Cerebellum (tissue), 4 donors: ENCODE measurements at places on chromosomes 2 and 18. TPM values are rescaled to one million over a fixed set of nuclear protein-coding genes. Genes with fewer than 3 reads are reported as not detected.

DNA sequence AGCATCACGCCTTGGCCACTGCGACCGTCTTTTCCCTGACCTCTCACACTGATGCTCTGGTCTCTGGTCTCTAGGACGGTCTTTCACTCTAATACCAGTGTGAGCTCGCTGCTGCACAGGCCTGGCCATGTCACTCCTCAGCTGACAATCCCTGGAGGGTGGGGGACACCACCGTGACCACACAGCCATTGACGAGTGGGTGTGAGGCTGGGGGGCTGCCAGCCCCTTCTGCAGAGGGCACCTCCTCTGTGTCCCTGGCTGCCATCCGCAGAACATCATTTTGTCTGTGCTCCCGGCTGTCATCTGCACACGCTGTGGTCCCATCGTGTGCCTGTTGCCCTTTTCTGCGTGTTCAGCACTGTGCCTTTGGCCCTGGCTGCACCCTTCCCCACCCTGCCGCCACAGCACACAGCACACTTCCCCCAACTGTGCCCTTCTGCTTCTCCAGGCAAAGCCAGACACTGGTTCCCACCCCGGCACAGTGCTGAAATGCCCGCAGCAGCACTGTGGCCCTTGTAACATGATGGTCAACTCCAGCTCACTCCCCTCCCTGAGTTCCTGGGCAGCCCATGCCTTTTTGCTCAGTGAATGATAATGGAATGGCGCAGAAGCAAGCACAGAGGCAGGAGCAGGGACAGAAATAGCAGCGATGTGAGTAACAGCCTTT lies 30.4 kb upstream of the INHBB start:
- no peak for DNase-seq

DNA sequence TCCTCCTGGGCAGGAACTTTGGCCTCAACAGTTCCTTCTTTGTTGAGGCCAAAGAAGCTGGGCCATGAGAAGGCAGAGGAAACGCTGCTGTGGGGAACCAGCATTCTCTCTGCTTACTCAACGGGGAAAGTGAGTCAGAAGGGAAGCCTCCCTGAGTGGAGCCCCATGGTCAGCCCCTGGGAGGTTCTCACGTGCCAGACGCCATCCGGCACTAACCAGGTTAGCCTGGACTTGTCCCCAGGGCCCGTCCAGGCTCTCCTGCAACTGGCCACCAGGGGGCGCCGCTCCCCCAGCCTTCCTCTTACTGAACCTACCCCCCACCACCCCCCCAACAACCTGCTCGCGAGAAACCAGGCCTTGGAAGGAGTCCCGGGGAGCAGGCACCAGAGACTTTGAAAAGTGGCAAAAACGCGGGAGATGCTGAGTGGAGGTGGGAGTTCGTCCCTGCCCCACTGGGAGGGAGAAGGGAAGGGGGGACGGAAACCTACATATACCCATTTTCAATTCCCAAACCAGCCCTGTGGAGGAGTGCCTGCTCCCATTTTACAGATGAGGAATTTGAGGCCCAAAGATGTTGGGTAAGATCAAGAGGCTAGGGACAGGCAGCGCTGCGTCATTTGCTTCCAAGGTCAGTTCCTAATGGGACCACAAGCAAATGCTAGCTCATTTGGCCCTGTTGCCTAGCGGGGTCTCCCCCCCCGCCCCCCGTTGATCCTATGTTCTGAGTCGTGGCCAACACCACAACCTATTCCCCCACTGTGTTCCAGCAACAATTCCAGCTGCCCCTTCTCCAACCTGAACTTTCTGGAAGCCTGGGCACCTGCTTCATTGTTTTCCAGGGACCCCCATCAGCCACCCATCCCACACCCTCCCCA lies 20.0 kb downstream of the TEX44 start:
- DNase-seq, result peak; percentile 89

GRCh38 chr2:112516801-112517200 lies 25.5 kb upstream of the POLR1B start:
- no peak for DNase-seq

- DNase-seq, result no peak
These were observed 12.8 kb upstream of the SFTPB start for GRCh38 chr2:85680707-85681371.

DNA sequence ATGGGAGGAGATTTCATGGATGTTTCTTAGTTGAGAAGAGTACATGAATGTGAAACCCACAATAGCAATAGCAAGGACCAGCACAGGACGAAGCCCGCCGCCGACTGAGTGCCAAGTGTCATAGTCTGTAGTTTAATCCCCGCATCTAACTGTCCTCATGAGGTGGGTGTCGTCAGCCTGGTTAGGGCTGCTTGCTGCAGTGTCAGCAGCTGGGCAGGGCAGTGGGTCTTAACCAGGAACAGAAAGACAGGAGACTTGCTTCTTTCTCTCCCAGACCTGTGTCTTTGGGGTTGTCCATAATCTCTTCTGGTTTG lies 146.6 kb downstream of the VAPA start:
- DNase-seq, result no peak

DNA sequence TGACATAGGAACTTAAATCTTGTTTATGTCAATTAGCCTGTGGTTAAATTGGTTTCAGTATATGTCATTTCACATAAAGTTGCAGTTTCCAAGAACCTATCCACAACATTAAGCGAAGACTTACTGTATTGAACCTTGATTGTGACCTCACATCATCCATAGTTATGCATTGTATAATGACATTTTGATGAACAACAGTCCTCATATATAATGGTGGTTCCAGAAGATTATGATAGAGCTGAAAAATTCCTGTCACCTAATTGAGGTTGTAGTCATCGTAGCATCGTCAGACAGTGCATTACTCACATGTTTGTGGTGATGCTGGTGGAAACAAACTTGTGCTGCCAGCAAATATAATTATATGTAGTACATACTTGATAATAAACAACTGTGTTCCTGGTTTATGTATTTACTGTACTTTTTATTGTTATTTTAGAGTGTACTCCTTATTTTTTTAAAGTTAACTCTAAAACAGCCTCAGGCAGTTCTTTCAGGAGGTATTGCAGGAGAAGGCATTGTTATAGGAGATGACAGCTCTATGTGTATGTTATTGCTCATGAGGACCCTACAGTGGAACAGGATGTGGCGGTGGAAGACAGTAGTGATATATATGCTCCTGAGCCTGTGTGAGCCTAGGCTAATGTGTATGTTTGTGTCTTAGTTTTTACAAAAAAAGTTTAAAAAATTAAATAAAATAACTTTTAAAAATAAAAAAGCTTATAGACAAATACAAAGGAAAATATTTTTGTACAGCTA lies 56.6 kb downstream of the UBE2E3 start:
- DNase-seq, result no peak

- no peak for DNase-seq
These were observed 140.4 kb downstream of the MTX2 start for GRCh38 chr2:176409671-176410070.

DNA sequence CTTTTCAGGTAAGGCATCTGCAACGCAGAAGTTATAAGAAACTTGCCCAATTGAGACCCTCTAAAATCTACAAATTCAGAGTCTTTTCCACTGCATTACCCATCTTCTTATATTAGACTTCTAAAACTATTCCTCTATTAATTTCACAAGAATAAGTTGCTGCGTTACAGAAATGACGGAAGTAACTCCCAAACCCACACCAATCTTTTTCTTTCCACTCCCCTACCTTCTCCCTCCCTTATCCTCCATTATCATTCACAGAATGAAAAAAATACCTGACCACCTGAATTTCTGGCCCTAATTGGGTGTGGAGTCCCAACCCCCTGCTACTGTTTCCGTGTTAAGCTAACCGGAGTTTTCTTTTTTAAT lies 689 bp downstream of the RPRD1A start:
- no peak for DNase-seq

GRCh38 chr18:42296192-42296591 lies 341.2 kb downstream of the PIK3C3 start:
- DNase-seq, result no peak

- DNase-seq, result no peak
These were observed 150.0 kb downstream of the DYSF start for GRCh38 chr2:71603311-71603811.

- DNase-seq, result no peak
These were observed 71.9 kb downstream of the CERS6 start for GRCh38 chr2:168528016-168528415.

- no peak for DNase-seq
These were observed 33.3 kb downstream of the CCDC85A start for GRCh38 chr2:56217106-56217505.

DNA sequence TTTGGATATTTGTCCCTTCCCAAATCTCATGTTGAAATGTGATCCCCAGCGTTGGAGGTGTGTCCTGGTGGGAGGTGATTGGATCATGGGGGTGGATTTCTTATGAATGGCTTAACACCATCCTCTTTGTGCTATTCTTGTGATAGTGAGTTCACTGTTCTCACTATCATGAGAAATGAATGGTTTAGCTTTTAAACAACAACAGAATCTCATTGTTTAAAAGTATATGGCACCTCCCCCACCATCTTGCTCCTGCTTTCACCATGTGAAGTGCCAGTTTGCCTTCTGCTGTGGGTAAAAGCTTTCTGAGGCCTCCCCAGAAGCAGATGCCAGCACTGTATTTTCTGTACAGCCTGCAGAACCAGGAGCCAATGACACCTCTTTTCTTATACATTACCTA lies 38.1 kb downstream of the KIAA1328 start:
- no peak for DNase-seq

- DNase-seq, result no peak
These were observed 48.8 kb downstream of the ALPK2 start for GRCh38 chr18:58580078-58580477.

DNA sequence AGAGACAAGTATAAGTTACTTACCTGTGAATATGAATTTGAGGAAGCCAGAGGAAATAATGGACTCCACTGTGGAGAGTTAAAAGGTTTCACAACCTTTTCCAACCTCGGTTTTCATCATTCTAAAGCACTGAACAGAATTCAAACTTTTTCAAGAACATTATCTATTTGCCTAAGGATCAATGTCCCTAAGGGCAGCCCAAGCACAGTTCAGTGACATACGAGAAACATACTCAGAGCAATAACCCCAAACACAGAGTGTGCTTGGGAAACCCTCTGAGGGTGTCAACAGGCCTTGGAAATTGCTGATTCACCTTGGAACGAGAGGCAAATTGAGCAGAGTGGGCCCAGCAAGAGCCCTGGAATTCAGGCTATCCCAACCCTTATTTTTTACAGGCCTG lies at the start of gene ABCB11:
Gene ABCB11 (minus strand): TSS at position 123 of the 400 bp plus-strand sequence. CDS start 13,199 bp downstream, outside the sequence.
- no peak for DNase-seq

DNA sequence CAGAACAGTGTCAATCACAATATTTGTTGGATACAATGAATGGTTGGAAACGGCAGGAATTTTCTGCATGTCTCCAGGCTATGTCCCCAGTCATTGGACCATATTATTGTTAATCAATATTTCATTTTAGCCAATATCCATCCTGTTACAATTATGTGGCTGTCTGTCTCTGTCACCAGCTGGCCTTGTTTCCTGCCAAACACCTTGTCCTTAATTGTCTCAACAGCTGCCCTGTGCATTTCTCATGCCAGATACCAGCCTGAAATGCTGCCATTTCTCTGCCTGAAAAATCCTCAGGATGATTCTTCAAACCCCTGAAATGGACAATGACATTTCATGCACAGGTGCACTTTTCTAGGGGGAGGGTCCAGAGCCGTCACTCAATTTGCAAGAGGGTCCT lies 170.6 kb downstream of the ALPK2 start:
- no peak for DNase-seq

- no peak for DNase-seq
These were observed 102.9 kb downstream of the GATA6 start for GRCh38 chr18:22272242-22272641.

Gene GPR45
- 1.5 TPM for total RNA-seq

Gene VWC2L
- 4.3 TPM for total RNA-seq

Gene IL1F10
- not detected for total RNA-seq

Gene AQP12B
- total RNA-seq, result not detected

Gene KCNK3
- 6.3 TPM for total RNA-seq

Gene CROCC2
- total RNA-seq, result not detected
